ENCODE measurements at places on chromosomes 12 and 14. TPM values are rescaled to one million over a fixed set of nuclear protein-coding genes. Genes with fewer than 3 reads are reported as not detected.

DNA sequence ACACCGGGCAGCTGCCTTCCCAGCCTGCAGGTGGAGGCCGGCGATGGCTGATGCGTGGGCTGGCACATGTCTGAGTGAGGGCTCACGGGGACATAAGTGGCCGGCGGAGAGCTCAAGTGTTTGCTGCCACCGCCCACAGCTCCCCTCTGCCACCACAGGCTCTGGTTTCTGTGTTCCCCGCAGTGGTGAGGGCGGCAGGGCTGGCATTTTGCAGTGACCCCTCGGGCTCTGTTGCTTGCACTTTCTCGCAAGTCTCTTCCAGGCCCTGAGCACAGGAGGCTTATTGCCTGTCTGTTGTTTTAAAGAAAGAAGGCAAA is 271.0 kb upstream of the RTL1 start:
- DNase-seq, result no peak

- no peak for DNase-seq
Measured at GRCh38 chr14:97975962-97976361, 1178.8 kb downstream of the VRK1 start.

DNA sequence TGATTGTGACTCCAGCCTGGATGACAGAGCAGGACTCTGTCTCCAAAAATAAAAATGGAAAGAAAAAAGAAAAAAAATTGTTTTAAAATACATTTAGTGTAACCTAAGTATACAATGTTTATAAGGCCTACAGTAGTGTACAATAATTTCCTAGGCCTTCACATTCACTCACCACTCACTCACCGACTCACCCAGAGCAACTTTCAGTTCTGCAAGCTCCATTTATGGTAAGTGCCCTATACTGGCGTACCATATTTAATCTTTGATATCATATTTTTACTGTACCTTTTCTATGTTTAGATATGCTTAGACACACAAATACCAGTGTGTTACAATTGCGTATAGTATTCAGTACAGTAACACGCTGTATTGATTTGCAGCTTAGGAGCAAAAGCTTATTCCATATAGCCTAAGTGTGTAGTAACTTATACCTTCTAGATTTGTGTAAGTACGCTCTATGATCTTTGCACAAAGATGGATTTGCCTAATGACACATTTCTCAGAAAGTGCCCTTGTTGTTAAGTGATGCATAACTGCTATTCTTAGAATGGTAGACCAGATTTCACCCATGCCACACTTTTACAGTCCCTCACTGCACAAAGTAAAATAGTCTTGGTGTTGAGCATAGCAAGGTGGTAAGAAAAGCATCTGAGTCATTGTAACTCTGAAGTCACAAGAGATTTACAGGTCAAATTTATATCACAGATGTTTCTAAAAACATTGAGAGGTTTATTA is 151.9 kb downstream of the LRRK2 start:
- no peak for DNase-seq

- no peak for DNase-seq
Measured at GRCh38 chr12:123519141-123520001, 14.1 kb downstream of the RILPL1 start.

SCNN1A gene
- 22.7 TPM for total RNA-seq

AICDA gene
- not detected for total RNA-seq

MYBPC1 gene
- total RNA-seq, result 2.5 TPM

FGF6 gene
- total RNA-seq, result not detected
